ENCODE measurements at places on chromosomes 5 and 9.
A peak's percentile ranks its signal among the peaks of the same experiment; 100 is the strongest.

- DNase-seq: peak; percentile 14
Measured at GRCh38 chr5:133610489-133611356, 1.6 kb downstream of the FSTL4 start.

- DNase-seq: no peak
Measured at GRCh38 chr9:116325924-116326323, 172.3 kb downstream of the PAPPA start.

- DNase-seq: no peak
Measured at GRCh38 chr5:58937031-58937681, 354.3 kb downstream of the RAB3C start.

DNA sequence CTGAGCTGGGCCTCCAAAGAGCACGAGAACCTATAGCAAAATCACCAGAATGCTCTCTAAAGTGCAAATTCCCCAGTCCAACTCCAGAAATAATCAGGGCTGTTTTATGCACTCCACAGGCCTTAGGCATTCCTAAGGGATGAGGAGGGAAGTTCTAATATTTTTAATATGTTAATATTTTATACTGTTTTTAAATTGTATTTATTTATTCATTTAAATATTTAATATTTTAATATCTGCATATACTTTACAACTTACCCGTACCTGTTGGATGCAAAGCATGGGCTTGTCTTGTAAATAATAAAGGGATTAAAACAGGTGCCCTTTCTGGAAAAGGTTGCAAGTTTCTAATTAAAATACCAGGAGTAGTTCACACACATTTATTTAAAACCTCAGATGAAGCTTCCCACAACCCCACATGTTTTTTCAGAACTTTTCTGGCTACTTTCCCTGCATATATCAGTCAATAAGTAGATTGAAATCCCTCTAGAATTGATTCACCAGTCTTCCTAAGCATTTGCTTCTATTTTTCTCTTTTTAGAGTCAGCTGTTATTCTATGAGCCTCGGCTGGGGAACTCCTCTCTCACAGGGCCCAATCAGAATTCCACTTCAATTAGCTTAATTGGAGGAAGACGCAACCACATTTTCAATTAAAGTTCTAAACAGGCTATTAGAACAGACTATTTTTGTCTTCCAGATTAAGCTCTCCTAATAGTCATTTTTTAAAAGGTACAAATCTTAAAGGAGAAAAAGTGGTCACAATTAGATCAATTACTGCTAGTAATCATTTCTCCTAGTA lies 140.8 kb downstream of the CDH6 start:
- no peak for DNase-seq

- DNase-seq: no peak
Measured at GRCh38 chr9:1404940-1405339, 354.8 kb downstream of the DMRT2 start.

- no peak for DNase-seq
Measured at GRCh38 chr5:126778675-126779403, 1.9 kb downstream of the LMNB1 start.

DNA sequence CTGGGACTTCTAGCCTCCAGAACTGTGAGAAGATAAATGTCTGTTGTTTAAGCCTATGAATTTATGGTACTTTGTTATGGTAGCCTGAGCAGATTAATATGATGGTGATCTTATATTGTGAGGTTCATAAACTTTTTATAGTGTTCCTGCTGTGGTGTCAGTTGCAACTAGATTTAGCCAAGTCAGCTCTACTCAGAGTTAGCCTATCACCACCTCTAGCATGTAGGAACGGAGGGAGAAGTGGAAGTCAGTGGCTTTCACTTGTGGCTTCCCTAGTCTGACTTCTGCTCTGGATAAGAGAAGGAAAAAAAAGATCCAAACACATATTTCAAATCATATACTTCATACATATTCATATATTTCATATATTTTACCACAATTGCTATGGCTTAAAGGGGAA lies 6.6 kb downstream of the POC5 start:
- no peak for DNase-seq

DNA sequence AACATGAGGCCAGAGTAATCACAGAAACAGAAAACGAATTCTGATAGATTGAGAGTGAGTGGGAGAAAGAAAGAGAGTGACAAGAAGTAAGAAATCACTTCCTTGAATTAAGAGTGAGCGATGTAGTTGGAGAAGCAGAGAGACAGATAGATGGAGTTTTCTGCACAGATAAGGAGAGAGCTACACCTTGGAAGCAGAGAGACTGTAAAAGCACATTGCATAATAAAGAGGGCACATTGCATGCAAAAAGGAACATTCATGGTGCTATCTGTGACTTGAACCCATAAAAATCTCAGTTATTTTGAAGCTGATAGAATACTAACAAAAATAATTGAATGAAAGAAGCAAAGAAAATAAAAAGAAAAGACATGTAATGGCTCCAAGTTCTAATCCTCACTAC lies 943.8 kb downstream of the NR2F1-AS1 start:
- no peak for DNase-seq

DNA sequence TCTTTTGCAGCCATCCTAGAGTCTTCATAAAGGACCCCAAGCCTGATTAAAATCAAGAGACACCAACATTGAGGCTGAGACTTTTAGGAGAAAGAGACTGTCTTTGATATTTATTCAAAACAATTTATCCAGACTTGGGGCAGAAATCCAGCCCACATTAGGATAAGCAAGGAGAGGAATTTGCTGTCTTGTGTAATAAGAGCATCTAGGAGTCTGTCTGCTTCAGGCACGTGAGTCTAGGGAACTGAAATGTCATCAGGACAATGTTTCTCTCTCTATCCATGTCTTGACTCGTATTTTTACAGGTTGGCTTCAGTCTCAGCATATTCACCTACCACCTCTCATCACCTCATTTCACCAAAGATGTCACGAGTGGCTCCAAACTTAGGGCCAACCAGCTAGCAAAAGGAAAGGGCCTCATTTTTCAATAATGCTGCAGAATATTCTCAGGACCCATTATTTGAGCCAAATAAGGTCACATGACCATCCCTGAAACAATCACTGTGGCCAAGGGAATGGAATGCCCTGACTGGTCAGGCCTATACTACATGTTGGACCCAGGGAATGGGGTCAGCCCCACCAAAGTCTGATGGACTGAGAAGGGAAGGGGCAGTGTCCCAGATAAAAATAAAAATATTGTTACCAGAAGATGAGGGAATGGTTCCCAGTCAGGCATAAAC lies 70.3 kb upstream of the SAP30L start:
- no peak for DNase-seq

DNA sequence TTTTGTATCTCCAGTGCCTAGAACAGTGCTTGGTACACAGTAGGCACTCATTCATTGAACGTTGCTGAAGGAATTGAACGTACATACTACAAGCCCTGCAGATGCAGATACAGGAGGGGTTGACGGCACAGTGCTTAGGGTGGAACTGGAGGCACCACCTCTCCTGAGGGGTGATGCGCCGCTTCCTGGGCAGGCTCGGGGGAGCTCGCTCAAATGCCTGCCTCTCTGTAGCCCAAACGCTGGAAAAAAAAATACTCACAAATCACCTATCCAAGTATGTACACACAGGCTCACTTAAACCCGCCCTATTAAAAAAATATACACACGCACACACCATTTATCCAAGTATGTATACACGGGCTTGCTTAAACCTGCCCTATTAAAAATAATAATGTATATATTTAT lies 536 bp upstream of the COMMD10 start:
- DNase-seq: peak; percentile 5

- no peak for DNase-seq
Measured at GRCh38 chr5:127056896-127057295, 16.4 kb downstream of the C5orf63 start.

GRCh38 chr5:74623006-74623611 lies 17.4 kb downstream of the ENC1 start:
- DNase-seq: no peak

- DNase-seq: no peak
Measured at GRCh38 chr5:88687373-88687911, 195.5 kb downstream of the MEF2C start.

DNA sequence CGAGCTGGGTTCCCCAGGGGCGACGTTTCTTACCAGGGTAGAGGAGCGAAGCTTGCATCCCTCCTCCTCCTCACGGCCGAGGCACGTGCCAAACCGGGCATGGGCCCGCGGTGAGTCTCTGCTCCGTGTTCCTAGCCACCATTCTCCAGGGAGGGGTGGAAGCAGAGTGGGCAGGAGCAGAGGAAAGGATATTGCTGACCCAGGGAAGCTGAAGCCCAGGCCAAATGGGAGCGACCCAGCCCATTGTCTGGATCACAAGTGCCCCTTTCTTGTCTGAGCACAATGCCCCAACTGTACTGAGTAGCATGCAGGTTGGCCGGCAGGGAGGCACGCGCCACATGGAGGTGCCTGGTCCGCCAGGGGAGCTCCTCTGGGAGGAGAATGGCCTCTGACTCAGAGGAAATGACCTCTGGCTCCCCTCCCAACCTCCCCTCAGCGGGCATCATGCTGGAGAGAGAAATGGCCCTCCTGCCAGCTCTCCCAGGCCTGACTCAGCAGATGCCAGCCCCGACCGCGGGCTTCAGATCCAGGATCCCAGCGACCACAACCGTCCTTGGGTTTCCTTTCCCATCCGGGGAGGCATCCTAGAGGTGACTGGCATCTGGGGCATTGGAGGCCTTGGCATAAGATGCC lies 1.1 kb downstream of the PRR7 start:
- no peak for DNase-seq

DNA sequence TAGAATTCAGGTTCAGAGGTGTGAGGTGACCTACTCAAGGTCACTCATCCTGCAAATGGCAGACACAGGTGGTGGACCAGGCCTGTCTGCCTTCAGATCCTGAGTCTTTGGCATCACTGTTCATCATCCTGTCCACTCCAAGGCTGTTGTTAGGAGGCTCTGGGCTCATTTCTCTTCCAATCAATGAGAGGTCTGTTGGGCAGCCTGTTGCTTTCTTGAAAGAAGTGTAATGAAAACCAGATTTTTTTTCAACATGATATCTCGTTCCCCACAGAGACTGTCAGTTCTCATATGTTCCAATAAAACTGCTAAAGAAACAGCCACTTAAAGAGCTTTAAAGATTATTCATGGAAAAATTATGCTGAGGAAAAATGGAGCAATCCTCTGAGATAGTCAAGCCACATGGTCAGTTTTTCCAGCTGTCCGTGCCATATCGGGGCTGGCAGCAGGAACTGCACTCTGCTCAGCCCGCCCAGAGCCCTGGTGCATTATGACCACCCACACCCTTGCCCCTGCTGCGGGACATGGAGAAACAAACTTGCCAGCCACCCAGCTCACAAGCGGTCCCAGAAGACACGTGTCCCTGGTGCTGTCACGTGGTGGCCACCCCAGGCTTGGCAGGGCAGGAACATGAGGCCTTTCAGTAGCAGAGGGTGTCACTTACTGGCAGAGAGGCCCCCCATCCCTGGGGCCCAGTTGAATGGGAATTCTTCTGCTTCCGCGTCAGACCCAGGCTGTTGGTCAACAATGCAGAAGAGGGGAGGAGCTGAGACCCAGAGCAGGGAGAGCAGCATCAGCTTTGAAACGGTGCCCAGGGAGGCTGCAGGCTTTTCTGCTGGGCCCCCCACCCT lies 63.7 kb upstream of the ANGPTL2 start:
- DNase-seq: no peak
